ENCODE measurements at places on chromosomes 5 and 9. TPM values are rescaled to one million over a fixed set of nuclear protein-coding genes. Genes with fewer than 3 reads are reported as not detected.
A peak's percentile ranks its signal among the peaks of the same experiment; 100 is the strongest.

C6 gene
- polyA plus RNA-seq, result 0.28 TPM

DNA sequence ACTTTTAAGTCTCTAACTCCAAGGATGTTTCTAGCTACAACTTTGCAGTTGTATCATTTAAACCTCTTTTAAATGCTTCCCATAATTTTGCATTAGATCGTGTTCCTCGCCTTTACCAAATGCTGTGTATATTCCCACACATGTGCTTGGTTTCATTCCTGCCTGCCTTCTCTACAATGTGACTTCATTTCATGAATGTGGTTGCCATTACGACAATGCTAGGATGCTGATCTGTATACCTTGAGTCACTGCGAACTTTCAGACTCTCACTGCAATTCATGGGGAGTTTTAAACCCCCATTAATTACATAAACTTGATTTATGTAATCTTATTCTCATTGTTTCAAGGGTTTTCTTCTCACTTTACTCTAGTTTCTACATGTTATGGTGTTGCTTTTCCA is 50.3 kb downstream of the UBE2QL1 start:
- no peak for DNase-seq
- H3K4me1 ChIP-seq, result peaks cover 23% of the 10 kb centered on the region
- no peak overlapping the region for H3K27ac ChIP-seq
- H3K36me3 ChIP-seq, result no peaks in the 10 kb centered on the region
- peaks cover 25% of the 10 kb centered on the region for H3K27me3 ChIP-seq

- no peaks in the 10 kb centered on the region for H3K36me3 ChIP-seq
- DNase-seq, result no peak
- H3K27ac ChIP-seq, result no peak overlapping the region
- no peaks in the 10 kb centered on the region for H3K27me3 ChIP-seq
Measured at GRCh38 chr5:170846416-170846815, 15.4 kb upstream of the RANBP17 start.

DNA sequence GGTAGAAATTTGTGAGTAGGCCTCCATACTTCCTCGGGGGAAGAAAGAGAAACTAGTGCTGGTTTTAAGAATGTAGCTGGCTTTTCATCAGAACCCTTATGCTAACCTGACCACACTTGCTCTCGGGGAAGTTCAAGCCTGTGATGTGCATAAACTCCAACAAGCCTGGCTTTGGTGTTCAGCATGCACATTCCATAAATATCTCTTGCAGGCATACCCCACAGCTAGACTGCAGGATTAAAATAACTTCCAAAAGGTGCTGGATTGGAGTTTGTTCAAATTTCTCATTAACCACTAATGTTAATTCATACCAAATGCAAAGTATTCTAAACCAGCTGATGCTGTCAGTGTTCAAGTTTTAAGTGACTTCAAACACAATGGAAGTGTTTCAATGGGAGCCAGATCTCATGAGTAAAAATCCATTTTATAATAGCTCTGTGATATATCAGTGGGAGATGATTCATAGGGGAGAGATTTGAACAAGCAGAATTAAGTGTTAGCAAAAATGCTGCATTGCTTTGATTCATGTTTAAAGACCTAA is 79.4 kb downstream of the NPR3 start:
- no peak for DNase-seq
- H3K27me3 ChIP-seq, result no peaks in the 10 kb centered on the region
- no peak overlapping the region for H3K4me3 ChIP-seq
- H3K4me1 ChIP-seq, result no peaks in the 10 kb centered on the region

PCDHA9 gene
- polyA plus RNA-seq, result 0.04 TPM

DNA sequence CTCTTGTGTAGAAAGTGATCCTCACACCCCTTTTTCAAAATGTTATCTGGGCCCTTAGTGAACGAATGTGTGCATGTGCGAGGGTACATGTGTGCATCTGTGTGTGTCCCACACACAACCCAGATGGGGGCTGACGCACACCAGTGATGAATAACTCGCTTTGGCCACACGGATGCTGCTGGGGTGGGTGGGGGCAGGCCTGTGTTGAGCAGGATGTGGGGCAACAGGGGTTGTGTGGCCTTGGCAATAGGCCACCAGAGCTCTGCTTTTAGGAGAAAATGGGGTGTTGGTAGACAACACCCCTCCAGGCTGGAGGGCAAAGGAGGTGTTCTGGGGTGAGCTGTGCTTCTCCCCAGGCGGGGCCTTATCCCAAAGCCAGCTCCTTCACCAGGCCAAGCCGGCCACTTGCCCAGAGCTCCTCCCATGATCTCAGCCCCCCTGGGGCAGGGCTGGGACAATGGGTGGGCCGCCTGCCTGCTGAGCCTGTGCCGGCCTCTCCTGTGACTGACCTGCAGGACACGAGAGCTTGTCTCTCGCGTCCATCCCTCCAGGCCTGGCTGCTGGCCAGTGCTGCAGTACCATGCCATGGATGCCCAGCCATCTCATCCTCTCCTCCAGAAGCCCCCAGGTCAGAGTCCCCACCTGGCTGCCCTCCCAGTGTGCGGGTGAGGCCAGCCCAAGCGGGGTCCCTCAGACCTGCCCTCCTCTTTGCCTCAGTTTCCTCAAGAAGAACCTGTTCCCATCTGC is 1.7 kb downstream of the DBN1 start:
- H3K27me3 ChIP-seq, result no peaks in the 10 kb centered on the region
- peak overlapping the region; percentile 77 for H3K4me3 ChIP-seq
- H3K27ac ChIP-seq, result no peak overlapping the region
- H3K36me3 ChIP-seq, result peaks cover under 1% of the 10 kb centered on the region

DNA sequence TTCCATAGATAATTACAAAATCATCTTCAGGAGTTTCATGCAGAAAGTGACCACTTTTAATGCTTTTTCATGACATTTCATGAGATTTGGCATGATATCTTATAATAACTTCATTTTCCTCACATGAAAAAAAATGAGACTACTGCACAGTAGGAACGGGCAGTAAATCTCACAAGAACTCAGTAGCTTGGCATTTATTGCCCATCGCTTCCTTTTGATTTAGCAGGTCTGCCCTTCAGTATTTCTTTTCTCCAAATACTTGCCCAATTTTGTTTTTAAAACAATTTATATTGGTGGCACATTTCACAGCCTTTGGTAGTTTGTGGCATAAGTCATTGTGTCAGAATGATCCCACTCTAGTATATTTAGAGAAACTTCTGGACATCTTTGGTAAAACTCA is 711.8 kb upstream of the CHD1 start:
- H3K27ac ChIP-seq, result no peak overlapping the region
- no peaks in the 10 kb centered on the region for H3K27me3 ChIP-seq
- DNase-seq, result no peak
- no peaks in the 10 kb centered on the region for H3K36me3 ChIP-seq
- H3K4me1 ChIP-seq, result no peaks in the 10 kb centered on the region
- H3K4me3 ChIP-seq, result no peak overlapping the region

GNA14 gene
- not detected for polyA plus RNA-seq

Measured in HepG2 (cell line).